ENCODE measurements at places on chromosomes 2 and 18.
A peak's percentile ranks its signal among the peaks of the same experiment; 100 is the strongest.

DNA sequence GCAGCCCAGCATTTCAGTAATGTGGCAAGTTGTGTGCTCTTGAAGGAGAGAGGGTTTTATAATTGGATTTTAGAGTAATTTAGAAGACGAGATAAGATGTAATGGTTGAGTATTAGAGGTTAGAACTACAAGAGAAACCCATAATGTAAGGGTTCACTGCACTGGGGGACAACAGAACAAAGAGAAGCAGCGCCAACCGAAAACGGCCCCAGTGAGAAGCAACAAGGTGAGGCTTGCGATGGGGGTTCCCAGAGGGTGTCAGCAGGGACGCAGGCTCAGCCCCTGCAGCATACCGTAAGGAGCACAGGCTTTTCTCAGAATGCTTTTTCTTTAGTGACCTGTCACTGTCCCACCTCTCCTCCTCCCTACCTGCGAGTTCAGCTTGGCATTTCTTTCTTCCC is 183.9 kb upstream of the ETAA1 start:
- DNase-seq, result no peak

- no peak for DNase-seq
Observed at GRCh38 chr18:43013486-43013885, 102.0 kb downstream of the RIT2 start.

GRCh38 chr2:215727507-215728503 is 285.5 kb downstream of the MREG start:
- no peak for DNase-seq

- DNase-seq, result no peak
Observed at GRCh38 chr2:25699216-25699615, 25.8 kb upstream of the DTNB start.

GRCh38 chr18:62102221-62102620 is 84.6 kb downstream of the PIGN start:
- DNase-seq, result no peak

DNA sequence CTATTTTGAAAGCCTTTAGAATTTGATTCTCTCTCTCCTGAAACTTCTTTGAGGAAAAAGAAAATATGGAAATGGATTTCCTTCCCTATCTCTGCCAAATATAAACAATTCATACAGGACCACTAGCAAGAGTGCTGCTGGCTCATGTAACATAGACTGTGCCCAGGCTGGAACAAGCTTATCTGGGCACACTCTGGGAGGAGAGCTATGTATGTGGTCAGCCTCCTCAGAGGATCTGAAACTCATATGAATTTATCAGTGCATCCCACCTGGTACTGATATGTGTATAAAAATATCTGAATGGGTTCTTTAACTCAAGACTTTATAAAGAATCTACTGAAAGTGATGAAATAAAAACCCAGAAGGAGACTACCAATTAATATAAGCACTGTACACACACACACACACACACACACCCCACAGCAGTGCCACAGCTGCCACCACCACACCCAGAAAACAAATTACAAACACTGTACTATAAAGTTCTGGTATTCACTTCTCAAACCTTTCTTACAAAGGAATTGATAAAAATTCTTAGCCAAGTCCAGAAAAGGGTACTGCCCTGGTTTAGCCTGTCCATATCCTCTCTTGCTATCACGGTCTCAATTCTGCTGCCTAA is 115.6 kb downstream of the IRS1 start:
- no peak for DNase-seq

GRCh38 chr2:148521181-148521580 is 123.4 kb upstream of the EPC2 start:
- DNase-seq, result no peak

DNA sequence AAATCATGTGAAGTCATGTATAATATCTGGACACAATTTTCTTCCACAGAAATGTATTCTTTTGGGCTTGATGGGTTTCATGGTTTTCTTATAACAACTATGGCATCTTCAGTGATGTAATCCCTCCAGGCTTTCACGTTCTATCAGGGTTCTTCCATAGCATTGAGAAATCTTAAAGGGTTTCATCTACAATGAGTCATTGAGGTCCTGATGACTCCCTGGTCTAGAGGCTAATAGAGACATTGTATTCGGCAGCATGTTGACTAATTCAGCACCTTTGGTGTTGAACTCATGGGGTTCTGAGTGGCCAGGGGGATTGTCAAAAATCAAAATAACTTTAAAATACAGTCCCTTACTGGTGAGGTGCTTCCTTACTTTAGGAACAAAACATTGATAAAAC is 614.0 kb upstream of the CRIM1 start:
- DNase-seq, result no peak

GRCh38 chr18:71287268-71287667 is 998.4 kb downstream of the SOCS6 start:
- DNase-seq, result no peak

DNA sequence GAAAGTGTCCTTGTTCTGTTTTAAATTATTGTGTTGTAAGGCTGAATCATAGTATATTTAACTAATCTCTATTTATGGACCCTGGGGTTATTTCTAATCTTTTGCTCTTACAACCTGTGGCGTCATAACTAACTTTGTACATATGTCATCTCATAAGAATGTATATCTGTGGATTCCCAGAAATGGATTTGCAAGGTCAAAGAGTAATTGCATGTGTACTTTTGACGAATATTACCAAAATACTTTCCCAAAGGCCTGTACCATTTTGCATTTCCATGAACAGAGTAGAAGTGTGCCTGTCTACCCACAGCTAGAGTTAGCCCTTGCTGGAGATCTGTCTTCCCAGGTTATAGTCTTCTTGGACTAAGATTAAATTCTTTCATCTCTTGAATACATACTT is 42.8 kb downstream of the SEMA4F start:
- DNase-seq, result no peak

DNA sequence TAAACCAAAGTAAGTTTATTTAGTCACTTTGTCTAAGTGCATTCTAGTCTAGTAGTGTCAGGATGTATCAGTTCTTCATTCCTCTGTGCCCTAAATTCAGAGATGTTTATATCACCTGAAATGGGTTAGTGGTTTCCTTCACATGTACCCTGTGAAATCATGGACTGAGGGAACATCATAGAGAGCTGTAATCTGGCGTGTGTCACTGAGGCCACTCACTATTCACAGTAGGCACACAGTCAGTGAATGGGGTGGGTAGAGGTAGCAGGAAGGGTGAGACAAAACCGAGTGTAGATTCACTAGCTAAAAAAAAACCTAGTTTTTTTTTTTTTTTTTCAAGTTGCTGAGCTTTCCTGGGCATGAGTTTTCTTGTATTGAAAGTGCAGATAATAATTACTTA is 5.6 kb downstream of the KIF5C start:
- DNase-seq, result no peak

GRCh38 chr2:239275044-239275685 is 125.7 kb downstream of the HDAC4 start:
- DNase-seq, result peak; percentile 81

GRCh38 chr2:106338043-106338442 is 130.2 kb downstream of the RGPD3 start:
- no peak for DNase-seq

- DNase-seq, result peak; percentile 51
Observed at GRCh38 chr2:84924173-84925106, 19.0 kb downstream of the TMSB10 start.

DNA sequence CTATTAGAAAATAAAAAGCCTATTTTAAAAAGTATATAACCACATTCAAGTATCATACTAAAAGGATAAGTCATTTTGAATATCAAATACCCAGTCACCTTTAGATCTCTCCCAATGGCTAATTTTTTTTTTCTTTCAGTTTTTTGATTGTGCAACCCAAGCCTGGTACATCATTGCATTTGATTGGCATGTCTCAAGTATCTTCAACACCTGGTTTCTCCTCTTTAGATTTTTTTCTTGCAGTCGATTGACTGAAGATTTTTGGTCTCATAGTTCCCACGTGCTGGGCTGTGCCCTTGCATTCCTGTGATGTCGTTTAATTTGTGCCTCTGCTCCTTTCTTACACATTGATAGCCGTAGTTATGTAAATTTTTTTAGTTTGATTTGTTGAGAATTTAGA is 40.7 kb downstream of the ATIC start:
- DNase-seq, result no peak

DNA sequence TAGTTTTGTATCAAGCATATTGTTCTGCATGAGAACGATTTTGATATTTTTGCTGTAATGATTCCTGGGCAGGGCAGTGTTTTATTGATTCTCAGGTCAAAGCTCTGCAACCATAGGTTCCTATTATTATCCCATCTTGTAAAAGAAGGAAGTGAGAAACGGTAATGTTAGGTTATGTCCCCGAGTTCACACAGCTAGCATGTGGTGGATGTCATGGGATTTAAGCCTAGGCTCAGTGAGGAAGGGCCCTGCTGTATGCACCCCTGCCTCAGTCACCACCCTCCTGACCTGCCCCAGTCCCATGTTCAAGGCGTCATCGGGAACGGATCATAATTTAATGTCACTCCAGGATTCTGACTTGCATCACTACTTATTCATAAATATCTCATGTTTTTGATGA is 10.7 kb downstream of the ACP1 start:
- no peak for DNase-seq

- DNase-seq, result no peak
Observed at GRCh38 chr2:38180754-38181153, 104.8 kb upstream of the CYP1B1 start.

DNA sequence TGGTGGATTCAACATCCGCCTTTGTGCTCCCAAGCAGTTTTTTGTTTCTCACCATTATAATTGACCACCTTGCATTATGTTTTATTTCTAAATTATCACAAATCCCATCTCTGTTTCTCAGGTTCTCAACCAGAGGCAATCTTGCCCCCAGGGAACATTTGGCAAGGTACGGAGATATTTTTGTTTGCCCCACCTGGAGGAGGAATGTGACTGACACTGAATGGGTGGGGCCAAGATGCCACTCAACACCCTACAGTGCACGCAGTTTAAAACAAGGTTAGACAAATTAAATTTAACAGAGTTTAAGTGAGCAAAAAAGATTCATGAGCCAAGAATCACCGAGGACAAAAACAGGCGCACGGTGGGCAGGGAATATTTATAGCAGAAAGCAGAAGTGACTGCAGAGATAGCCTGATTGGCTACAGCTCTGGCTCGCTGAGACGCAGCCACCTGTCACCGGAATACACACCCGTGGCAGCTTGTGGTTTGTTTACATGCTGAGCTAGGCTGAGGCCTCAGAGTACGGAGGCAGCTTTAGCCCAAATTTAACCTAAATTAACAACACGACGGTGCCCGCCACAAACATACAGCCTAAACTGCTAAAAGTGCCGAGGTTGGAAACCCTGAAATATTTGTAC is 150.0 kb upstream of the ALKAL2 start:
- DNase-seq, result peak; percentile 27

DNA sequence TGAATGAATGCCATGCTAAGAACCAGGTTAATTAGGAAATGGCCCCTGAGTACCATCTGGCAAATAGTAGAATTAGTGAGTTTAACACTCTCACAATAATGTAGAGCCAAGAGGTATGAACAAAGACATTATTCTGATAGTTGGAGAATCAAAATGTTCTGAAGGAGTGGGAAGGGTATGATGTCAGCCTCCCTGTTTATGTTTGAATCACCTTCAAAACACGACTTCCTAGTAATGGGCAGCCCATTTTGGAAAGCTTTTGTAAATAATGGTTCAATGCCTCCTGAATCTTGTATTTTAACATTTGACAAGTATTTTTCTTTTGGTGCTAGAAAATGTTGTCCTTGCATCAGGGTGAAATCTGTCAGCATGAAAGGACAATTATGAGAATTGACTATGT is 108.3 kb downstream of the DSEL start:
- DNase-seq, result no peak

GRCh38 chr2:224072541-224073188 is 33.6 kb upstream of the SERPINE2 start:
- DNase-seq, result no peak

- DNase-seq, result no peak
Observed at GRCh38 chr2:42495234-42495581, 1.4 kb upstream of the KCNG3 start.

DNA sequence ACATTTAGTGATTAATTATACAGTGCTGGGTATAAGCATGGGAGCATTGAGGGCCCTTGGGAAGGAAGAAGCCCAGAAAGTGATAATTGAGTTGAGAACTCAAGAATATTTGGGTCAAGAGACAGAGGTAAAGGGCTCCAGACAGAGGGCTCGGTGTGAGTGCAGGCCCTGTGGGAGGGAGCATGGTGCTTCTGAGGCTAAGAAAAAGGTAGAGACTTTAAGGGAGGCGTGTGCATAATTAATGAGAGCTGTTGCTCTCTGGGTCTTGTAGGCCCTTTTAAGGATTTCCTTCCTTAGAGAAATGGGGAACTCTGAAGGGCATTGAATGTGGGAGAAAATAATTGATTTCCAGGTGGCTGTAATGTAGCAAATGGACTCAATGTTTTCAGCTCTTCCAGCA is 735.0 kb upstream of the POU3F3 start:
- DNase-seq, result no peak

- no peak for DNase-seq
Observed at GRCh38 chr2:149747456-149747855, 159.9 kb upstream of the MMADHC start.

GRCh38 chr18:74645679-74646078 is 48.0 kb downstream of the ZNF407 start:
- DNase-seq, result no peak

GRCh38 chr18:34718610-34719009 is 8.5 kb downstream of the DTNA start:
- no peak for DNase-seq

DNA sequence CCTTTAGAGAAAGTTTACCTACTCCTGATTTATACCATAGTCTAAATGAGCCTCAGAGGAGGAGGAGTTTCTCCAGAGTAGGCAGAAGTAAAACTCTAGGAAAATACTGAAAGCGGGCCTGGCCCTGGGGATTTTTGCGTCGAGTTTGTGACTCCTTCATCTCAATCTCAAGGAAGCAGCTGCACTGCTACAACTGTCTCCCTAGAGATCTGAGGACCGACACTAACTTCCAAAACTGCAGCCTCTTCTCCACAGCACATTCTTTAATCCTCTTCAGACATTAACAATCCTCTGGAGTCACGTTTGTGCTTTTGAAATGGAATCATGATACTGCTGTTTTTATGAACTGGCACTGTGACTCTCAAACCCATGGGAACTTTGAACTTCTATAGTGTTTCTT is 281.4 kb downstream of the KCNS3 start:
- DNase-seq, result no peak

GRCh38 chr2:231662028-231662810 is 46.1 kb upstream of the PTMA start:
- DNase-seq, result peak; percentile 95

GRCh38 chr2:120403261-120403660 is 57.3 kb downstream of the INHBB start:
- DNase-seq, result no peak

DNA sequence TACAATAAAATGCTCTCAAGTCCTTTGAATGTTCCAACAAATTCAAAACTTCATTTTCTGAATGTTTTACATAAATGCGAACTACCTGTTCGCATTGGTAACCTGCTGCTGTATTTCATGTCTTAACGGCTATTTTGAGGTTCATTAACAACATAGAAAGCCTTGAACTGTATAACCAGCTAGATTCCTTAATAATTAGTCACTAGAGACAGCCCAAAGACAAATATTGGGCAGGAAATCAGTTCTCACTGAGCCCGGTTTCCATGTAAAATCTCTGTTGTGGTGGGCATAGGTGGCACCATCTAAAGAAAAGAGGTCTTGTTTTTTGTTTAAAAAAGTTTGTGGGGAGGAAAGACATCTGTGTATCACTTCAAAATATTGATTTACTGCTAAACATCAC is 29.2 kb downstream of the PDIA6 start:
- DNase-seq, result no peak

GRCh38 chr2:26002632-26003310 is 20.5 kb upstream of the KIF3C start:
- no peak for DNase-seq

- no peak for DNase-seq
Observed at GRCh38 chr2:45237850-45238542, 228.7 kb upstream of the SIX2 start.
